Occipital lobe (tissue), 3 donors: ENCODE measurements at places on chromosomes 16 and 17.
A peak's percentile ranks its signal among the peaks of the same experiment; 100 is the strongest.

- DNase-seq: no peak
Observed at GRCh38 chr17:68697850-68698361, 96.7 kb upstream of the FAM20A start.

GRCh38 chr17:41185001-41185400, 290 bp upstream of the KRTAP4-1 start:
- no peak for DNase-seq

DNA sequence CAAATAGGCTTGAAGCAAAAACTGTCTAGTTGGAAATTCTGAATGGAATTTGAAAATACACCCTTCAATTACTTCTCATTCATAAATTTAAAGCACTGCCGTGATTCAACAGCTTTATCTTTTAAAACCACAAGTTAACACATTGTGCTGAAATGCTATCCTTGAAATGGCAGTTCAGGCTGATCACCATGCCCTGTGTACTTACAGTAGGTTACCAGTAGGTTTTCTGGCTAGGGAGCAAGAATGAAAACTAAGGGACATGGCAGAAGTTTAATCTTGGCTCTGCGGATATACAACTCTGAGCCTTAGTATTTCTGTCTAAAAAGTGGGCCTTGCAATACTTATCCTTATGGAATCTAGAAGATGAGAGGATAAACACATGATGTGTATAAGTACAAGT, 28.0 kb downstream of the NXPH3 start:
- DNase-seq: no peak

DNA sequence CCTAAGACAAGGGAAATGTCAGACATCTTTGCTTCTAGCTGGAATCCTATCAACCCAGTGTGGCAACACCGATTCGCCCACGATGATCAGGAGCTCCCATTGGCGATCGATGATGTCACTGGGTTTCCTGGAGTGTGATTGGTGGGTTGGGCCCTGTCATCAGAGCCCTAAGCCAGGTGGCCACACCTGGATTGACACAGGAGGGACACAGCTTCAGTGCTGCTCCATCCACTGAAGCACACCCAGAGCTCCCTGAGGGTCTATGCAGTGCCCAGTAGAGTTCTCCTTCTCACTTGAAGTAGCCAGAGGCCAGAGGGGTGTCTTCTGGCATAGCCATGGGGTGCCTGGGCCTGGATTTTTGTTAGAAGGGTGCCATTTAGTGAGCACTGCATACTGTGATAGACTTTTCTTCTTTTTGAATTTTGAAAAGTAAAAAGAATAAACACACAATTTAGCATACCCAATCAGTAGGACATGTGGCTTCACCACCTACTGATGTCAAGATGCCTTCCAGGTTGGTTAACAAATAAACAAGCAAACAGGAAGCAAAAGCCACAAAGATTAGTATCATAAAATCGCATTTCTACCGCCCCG, 77.6 kb downstream of the CMIP start:
- DNase-seq: peak; percentile 38
